Activated effector memory CD4-positive, alpha-beta T cell treated with Interleukin-2 at 50 U/mL for 16 hours (primary cell): ENCODE measurements at places on chromosomes 5 and 9.
A peak's percentile ranks its signal among the peaks of the same experiment; 100 is the strongest.

DNA sequence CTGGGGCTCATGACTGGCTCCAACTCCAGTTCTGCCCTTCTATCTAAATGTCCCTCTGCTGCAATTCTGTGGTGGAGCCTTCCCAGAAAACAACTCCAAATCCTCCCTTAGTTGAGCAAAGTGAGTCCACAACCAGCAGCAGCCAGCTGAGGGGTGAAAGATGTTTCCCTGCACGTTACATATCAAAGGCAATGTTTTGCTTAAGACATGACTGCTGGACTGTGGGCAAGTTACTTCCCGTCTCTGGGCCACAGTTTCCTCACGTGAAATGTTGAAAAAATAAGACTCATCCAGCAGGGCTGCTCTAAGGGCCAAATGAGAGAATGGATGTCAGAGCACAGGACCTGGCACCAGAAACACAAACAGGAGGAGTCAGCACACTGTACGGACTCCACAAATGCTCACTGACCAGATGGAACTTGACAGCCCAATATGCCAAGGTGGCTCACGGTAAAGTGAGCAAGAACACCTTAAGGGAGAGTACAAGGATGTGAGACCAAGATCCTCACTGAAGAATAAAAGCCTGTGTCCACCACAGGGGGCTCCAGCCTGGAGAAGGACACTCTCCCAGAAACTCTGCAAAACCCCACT, 138.4 kb upstream of the ABCA1 start:
- DNase-seq, result no peak

DNA sequence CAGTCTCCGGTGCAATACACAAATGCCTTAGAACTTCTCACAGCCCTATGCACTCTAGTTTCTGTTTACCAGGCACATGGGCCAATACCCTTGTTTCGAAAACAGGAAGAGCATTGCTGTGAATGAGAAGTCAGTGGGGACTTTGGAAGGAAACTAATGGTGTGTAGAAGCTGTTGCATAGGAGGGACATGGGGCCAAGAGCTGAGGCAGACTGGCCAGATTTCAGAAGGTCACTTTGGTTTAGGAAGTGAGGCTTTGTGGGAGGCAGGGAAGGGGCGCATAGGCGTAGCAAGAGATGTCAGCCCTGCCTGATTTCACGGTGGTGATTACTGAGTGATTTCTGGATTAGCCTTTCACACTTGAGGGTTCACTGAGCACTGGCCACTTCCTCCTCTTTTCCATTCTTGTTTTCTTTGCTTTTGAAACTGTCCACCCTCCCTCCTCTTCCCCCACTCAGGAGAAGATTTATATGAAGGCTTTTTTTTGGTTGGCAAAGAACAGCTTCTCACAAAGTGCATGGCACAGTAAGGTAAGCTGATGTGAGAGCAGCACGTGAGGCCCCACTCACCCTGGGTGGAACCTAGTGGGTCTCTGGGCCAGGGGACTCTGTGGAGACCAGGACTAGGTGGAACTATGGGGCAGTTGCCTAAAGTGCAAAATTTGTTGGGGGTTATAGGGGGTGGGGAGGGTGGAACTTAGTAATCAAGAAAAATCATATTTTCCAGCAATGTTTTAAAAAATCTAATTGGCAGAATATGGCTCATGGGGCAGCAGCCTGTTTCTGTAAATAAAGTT, 6.1 kb upstream of the TMEM252 start:
- no peak for DNase-seq

- no peak for DNase-seq
Observed at GRCh38 chr5:178392931-178393394, 160.4 kb upstream of the PHYKPL start.

- no peak for DNase-seq
Observed at GRCh38 chr5:74384851-74385250, 255.7 kb downstream of the ENC1 start.

- no peak for DNase-seq
Observed at GRCh38 chr9:113399646-113400200, 1.4 kb downstream of the ALAD start.

GRCh38 chr5:128424646-128425045, 113.4 kb downstream of the FBN2 start:
- DNase-seq, result no peak

DNA sequence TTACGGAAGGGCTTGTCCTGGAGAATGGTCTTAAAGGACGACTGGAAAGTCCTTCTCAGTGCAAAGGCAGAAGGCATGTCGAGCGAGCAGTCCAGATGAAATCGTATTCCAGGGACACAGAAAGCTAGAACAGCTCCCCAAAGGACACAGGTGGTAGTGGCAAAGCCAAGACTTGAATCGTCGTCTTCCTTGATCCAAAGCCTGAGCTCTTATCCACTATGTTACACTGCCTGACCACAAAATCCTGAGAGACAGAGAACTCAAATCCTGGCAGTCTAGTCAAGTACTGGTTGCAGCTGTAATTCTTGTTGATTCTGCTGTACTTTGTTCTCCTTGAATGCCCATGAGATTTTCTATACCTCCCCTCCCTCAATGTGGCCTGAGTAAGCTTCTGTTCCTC, 198.7 kb downstream of the TARS1 start:
- DNase-seq, result no peak

GRCh38 chr9:112554516-112554915, 67.9 kb downstream of the KIAA1958 start:
- no peak for DNase-seq

DNA sequence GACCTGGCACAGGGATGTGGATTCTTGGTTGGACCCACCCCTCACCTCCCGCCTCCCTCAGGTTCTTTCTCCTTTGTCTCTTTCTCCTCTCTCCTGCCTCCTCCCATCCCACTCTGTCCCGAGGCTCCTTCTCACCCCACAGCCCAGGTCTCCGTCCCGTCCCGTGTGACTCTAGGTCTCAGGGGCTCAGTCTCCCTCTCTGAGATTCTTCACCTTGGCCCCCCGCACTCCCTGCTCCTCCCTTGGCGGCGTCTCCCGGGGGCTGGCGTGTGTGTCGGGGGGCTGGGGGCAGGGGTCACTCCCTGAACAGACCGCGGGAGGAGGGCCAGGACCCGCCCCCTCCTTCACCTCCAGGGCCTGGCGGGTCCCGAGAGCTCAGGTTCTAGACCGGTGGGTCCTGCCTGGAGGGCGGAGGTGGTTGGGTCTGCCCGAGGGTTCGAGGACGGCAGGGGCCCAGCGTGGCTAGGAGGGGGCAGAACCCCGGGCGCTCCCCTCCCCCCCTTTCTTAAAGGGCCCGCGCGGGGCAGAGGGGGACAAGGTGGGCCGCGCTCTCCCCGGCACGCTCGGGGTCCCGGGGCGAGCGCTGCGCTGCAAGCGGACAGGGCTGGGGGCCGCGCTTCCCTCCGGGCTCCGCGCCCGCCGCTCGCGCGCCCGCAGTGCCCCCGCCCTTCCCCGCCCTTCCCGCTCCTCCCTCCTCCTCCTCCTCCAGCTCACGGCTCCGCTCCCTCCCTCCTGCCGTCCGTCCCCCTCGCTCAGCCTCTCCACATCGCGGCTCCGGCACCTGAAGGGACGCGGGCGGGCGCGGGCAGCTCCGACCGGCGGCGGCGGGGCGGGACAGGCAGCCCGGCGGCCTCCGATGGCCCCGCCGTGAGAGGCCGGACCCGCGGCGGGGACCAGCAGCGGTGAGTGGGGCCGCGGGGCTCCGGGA, at the start of gene PSD2:
PSD2 (plus strand) TSS at position 735 of the 928 bp plus-strand sequence. CDS start 13,633 bp downstream, outside the sequence.
- peak; percentile 9 for DNase-seq

GRCh38 chr9:117160254-117160653, 254.6 kb downstream of the ASTN2 start:
- no peak for DNase-seq

DNA sequence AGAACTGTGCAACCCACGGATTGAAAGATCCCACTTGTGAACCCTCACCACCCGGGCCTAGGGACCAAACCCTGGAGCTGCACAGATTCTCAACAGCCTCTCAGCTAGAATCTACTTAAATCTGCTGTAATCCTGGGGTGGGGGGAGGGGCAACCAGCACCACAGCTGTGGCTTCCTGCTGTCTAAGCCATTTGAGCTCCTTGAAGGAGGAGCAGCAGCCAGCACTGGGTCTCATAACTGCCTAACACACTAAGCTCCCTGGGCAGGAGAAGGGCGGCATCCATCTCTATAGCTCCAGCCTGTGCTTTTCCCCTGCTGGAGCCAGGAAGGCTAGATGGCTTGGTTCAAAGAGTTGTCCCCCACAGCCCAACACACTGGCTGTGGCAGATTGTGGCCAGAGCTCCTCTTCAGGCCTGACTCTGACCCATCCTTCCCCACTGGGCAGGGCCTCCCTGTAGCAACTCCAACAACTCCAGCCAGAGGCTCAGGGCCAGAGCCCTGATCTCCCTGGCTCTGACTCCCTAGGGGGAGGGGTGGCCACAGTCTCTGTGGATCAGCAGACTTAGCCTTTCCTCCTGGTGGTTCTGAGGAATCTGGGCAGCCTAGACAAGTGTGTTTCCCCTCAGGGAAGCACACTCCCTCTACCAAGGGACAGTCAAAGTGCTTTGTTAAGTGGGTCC, 72.0 kb upstream of the C9orf72 start:
- no peak for DNase-seq

GRCh38 chr9:88954066-88954465, 37.2 kb upstream of the S1PR3 start:
- no peak for DNase-seq

DNA sequence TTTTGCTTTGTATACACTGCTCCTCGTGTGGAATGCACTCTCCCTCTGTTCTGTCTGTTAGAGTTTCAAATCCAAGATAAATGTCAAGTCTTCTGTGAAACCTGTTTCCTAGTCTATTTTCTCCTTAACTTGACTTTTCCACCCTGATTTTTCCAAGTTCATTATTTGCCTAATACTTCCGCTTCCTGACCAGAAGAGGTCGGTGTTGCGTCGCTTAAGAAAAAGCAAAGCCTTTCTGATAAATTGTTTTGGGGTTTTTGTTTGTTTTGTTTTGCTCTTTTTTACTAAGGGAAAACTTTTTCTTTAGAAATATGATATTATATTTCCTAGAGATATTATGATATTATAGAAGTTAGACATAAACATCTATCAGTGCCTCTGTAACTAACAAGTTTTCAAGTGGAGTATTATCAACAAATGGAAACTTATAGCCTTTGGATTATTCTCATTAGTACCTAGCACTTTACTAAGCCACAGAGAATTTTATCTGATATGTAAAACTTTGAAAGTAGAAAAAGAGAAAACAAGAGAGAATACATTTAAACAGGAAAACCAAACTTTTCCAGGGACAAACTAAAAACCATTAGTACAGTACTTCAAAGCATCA, 55.8 kb downstream of the PHAX start:
- DNase-seq, result no peak

DNA sequence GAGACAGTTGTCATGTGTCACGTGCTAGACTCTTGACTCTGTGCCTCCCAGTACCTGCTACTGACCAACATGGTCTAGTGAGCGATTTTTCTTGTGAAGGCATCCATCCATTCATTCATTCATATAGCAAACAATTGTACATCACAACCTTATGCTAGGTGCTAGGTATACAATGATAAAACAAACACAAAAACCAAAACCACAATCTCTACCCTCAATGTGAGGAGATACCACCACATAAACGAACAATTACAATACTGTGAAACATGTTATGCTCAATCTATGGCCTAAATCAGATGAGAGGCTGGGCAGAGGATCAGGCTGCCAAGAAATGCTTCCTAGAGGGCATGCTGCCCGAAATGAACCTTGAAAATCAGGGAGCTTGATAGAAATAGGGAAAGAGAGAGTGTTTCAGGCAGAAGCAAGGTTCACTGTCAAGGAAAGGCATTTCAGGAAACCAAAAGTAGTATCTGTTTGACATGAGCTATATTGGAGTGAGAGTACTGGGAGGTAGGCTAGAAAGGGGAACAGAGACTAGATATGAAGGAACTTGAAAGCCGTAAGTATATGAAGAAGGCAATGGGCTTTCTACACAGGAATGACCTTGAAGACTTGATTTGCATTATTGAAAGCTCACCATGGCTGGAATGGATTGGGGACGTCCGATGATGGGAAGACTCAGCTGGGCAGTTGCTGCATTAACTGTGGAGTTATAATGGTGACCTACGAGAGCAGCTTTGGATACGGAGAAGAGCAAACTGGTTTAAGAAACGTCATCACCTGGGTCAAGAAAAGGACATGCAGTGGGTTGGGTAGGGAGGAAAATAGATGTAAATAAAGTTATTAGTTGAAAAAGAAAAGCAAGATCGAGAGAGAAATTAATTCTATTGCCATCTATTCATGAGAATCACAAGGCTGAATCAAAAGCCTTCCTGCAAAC, 90.1 kb downstream of the THBS4 start:
- DNase-seq, result no peak

GRCh38 chr5:42569325-42569724, 146.1 kb downstream of the GHR start:
- DNase-seq, result no peak

- no peak for DNase-seq
Observed at GRCh38 chr9:81489046-81489445, 200.3 kb downstream of the TLE1 start.

- DNase-seq, result no peak
Observed at GRCh38 chr5:157167214-157167621, 1.2 kb upstream of the GARIN3 start.

GRCh38 chr5:150340614-150341255, 16.8 kb upstream of the TCOF1 start:
- DNase-seq, result no peak

DNA sequence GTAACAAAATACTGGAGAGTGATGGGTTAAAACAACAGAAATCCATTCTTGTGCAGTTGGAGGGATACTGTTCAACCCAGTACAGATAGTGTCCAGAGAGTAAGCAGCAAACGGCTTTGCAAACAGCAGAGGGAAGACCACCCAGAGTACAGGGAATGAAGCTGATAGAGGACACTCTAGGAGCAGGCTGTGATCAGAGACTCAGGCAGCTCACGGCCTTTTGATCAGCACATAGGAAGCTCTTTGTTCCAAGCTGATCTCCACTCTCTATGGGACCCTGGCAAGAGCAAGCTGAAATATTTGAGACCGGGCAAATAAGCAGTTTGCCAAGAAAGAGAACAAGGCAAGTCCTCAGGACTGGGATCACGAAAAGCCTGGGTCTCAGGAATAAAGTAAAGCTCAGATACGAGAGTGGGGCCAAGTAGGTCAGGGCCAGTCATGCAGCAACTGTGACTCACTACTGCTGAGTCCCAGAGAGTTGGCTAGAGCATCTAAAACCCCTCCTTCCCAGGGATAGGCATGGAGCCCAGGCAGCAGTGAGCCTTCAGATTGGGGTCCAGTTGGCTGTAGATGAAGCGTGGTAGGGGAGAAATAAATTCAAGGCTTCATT, 52.4 kb downstream of the MELK start:
- DNase-seq, result no peak

DNA sequence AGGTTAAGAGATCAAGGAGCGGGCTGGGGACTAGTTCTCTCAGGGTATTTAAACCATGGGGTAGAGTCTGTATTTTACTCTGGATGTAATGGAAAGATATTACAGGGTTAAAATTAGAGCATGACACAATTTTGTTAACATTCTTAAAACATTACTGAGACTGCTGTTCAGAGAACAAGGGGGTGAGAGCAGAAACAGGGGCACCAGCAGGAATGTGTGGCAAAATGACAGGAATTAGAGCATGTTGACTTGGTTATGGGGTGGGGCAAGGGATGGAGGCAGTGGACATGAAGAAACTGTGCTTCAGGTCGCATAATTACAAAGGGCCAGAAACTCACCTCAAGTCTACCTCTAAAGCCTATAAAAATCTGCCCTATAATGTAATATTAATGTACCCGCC, 75.0 kb downstream of the TMEM232 start:
- DNase-seq, result no peak

- no peak for DNase-seq
Observed at GRCh38 chr5:134394932-134395331, 16.7 kb downstream of the CDKN2AIPNL start.
